Retinal pigment epithelial cell (primary cell): ENCODE measurements at places on chromosomes 6 and 20.

- DNase-seq: no peak
These were observed 88.1 kb upstream of the IYD start for GRCh38 chr6:150280703-150281102.

GRCh38 chr20:23159256-23159946 is 73.3 kb upstream of the CD93 start:
- no peak for DNase-seq

DNA sequence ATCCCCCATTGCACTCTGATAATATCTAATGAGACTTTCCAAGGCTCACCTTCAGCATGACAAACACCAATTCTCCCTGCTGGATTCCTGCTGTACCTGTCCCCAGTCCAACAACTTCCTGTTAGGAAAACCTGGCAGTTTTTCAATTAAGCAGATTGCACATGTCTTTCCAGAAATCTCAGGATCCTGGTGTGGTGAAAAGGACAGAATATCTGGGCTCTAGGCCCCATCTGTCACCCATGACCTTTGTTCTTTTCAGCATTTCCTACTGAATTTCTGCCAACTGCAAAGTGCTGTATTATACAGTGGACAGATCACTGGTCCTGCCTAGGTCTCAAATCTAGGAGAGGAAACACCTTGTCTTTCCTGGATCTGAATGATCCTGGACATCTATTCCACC is 27.7 kb upstream of the DTNBP1 start:
- DNase-seq: no peak

DNA sequence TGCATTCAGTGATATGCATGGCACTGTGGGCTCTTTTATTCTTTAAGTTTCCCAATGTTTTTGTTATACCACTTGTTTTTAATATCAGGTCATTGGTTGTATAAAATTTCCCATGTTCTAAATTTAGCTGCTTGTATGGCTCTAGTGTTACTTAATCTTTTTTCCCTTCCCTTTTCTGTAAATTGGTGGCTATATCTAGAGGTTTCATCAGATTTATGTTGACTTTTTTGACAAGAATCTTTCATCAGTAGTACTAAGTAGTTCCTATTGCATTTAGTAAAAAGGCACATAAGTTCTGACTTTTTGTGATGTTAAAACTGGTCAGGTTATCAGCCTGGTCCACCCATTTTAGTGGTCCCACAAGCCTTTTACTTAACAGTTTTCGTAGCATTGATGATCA is 51.1 kb downstream of the MMS22L start:
- DNase-seq: no peak

DNA sequence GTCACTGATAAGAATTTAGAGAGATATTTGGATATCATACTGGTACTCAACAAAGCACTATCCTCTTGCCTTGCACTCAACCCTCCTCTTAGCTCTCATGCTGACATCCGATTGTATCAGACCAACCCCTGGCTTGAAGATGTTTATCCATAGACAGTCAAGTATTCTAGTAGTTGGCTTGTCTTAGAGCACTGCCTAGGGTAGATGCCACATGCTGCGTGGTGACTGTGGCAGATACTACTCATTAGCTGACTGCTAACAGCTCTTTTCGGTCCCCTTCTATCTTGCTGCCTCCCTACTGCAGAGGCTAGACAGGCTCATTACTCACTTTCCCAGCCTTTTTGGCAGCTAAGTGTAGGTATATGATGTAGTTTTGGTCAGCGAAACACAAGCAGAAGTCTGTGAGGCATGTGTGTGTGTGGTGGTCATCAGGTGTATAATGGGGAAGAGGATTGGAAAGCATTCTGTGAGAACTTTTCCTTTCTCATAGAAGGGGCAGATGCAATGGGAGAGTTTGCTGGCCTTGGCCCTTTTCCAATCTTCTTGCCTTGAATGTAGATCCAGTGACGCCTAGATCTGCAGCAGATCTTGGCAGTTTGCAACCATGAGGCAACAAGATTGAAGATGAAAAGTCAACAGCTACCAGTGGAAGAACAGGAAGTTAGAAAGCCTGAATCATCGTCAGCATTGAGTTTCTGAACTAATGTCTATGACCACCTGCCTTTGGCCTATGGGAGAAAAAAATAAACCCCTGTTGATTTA is 4.4 kb upstream of the IFNGR1 start:
- DNase-seq: no peak

DNA sequence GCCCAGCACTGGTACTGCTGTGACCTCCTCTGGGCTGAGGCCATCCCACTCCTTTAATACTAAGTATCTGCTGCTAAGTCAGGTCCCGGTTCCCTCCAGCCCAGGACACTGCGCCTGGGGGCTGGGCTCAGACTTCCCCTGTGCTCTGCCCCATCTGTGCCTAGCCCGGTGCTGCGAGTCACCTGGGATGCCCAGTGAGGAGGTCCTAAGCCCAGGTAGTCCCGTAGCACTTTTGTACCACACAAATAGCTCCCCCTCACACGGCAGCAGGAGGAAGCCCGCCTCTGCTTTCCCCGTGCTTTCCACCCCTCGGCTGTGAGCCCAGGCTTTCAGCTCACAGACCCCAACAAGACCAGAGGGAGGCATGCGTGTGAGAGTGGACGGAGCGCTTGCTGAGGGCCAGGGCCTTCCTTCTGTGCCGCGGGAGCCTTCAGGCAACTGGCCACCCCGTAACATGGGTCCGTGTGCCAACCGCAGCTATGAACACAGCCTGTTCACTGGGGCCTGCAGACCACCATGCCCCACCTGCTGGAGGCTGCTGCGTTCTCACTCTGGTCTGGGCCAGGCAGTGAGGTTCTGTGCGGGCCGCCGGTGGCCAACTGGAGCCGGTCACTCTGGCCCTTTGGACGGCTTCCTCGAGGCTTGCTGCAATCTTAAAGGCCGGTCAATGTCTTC is 79.9 kb upstream of the MPC1 start:
- no peak for DNase-seq

DNA sequence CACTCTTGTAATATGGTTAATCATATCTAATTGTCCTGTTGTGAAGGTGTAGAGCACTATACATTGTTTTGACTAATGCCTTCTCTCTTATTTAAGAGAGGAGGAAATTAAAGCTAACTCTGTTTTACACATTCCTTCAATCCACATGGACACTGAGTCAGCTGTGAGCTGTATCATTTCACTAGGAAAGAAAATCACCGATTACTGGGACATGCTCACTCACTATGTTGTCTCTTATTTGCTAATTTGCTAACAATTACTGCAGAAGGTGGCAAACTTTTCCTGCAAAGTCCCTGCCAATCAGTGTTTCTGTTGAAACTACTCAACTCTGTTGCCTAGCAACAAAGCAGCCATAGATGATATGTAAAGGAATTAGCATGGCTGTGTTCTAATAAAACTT is 98.2 kb downstream of the BCAS1 start:
- no peak for DNase-seq

- no peak for DNase-seq
These were observed 140.9 kb downstream of the GMDS start for GRCh38 chr6:2104524-2104880.

GRCh38 chr6:506508-506907 is 115.0 kb downstream of the IRF4 start:
- DNase-seq: no peak

GRCh38 chr6:160792708-160793107 is 90.7 kb downstream of the PLG start:
- no peak for DNase-seq

DNA sequence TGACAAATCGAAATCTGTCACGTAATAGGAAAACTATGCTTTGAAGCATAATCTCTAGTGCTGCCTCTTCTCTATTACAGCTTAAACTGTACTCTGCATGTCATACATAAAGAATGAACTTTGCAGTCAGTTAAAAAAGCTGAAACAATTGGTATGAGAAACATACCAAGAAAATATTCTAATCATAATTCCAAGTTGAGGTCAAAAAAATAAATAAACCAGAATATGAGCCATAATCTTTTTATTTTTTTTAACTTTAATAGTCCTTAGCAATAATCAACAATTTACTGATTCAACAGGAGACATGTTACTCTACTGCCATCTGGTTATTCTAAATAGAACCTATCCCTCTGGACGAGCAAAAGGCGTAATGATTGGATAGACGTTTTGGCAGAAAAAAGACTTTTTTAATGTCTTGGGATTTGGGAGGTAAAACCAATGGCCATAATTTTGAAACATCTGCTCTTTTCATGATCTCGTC is 224.4 kb upstream of the FLRT3 start:
- DNase-seq: no peak

- DNase-seq: no peak
These were observed 13.4 kb downstream of the PHIP start for GRCh38 chr6:79064635-79065034.

DNA sequence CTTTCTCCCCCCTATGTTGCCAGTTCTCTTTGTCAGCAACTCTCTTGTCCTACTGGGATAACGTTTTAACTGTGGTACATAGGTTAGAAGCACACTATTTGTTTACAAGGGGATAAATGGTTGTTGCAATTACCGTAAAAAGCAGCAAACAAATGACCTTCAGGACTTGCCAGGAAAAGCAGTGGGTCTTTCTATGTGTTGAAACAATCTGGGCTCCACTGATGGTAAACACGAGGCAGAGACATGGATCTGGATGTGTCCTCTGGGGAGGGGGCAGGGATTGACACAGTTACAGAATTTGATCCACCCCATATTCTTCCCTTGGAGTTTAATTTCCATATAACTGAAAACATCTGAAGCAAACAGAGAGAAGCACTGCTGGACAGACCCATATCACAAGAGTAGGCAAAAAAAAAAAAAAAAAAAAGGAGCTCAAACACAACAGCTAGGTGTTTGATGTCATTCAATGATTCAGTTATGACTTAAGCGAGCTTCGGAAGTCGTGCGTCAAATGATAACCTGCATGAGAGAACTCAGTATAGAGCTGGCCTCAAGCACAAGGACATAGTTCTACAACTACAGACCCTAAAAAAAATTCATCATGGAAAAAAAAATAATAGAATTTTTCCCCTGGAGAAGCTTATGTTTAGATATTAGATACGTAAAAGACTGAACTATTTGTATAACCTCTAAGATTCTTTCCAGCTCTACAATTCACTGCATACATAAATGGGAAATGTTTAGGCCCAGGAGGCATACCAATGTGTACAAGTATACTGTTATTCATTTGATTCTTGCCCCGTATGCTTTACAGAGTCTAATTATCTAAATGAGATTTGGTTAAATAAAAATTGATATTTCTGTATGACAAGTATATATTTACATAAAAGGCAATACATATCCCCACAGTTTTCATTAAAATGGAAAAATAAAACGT is 127.7 kb downstream of the ALDH8A1 start:
- DNase-seq: no peak

- DNase-seq: no peak
These were observed 286.2 kb downstream of the PREX1 start for GRCh38 chr20:48541581-48542071.

DNA sequence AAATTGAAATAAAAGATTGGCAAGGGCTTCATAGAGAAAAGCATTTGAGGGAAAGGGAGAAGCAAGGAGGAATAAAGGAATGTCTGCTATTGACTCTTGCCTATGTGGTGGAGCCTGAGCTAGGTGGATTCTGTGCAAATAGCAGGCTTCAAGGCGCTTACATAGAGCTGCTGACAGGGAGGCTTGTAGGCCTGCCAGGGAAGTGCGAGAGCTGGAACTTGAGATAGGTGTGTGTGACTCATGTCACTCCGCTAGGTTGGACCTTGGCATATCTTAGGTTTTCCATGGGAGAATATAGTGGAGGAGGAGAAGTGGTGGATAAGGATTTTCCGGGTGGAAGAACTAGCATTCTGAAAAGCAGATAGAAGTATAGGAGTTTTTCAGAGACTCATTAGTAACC is 14.0 kb downstream of the SNRNP48 start:
- DNase-seq: no peak

DNA sequence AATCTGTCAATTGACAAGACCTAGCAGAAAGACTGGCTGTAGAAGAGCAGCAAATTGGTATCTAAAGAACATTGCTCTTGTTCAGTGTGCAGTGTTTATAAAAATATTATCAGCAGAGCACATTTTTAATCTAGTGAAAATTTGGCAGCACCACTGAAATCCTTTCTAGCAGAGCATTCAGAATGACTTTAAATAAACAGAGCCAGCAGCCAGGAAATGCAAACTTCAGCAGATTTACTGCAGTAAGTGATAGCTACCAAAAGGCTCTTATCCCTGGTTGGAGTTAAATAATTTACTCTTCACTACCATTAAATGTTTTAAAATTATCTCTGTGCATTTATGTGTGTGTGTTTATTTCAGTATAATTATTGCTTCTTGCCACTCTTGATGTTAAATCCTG is 590.9 kb upstream of the CITED2 start:
- DNase-seq: no peak

DNA sequence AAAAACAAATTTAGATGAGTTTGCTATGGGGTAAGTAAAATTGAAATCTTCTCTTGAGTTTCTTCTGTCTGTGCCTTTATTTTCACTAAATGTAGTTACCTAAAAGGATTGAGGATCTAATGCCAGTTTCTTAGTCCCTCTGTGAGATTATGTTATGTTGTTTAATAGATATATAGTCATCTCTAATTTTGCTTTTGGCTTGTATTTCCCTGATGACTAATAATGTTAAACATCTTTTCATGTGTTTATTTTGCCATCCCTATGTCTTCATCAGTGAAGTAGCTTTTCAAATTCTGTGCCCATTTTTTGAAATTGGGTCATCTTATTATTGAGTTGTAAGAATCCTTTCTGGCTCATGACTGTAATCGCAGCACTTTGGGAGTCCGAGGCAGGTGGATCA is 13.7 kb downstream of the QRSL1 start:
- DNase-seq: no peak

DNA sequence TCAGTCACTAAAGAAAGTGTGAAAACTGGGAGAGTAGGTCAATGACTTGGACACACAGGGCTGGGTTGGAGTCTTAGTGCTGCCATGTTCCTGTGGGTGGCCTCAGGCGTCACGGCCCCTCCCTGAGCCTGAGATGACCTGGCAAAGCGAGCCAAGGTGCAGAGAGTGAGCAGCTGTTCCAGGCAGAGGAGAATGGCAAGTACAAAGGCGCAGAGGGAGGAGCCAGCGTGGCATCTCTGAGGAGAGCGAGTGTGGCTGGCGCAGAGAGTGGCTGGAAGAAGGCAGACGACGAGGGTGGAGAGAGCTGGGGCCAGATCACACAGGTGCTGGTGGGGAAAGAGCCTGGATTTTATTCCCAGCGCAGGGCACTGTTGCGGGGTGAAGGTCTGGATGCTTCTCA is 20.6 kb upstream of the CHMP4B start:
- no peak for DNase-seq

DNA sequence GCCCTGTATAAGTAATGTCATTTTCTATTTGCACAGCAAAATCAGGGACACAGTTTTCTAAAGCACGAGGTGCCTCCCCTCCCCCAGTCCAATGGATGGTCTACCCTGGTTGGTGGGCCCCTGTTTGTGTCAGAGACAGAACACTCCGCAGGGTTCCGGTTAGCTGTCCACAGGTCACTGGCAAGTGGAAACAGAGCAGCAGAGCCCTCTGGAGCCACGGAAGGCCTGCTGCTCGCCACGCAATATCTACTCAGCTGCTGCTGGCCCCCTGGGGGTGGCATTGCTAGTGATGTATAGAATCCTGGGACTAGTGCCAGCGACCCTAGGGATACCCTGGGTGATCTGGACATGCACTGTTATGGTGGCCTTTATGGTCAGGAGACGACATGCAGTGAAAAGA is 50.4 kb downstream of the RIN2 start:
- no peak for DNase-seq

- DNase-seq: no peak
These were observed 372.7 kb upstream of the RGS17 start for GRCh38 chr6:153503810-153504209.
